ENCODE measurements at places on chromosomes 1 and 21.

- no peak for DNase-seq
Measured at GRCh38 chr21:36579898-36580297, 100.0 kb upstream of the CLDN14 start.

DNA sequence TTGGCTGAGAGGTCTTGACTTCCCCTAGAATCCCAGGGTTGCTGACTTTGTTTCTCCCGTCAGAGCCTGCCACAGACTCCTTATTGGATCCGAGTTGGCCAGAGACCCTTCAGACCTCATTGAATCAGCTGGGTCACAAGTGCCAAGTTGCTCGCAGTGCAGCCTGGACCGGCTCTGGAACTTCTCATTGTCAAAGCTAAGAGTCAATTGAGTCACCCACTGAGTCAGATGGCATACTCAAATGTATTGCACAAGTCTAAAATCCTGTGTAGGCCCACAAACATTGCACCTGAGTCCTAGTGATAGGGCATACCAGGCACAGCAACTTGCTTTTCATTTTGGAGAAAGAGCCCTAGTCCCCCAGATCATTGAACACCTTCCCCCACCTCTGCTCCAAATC, 20.4 kb upstream of the SCAF4 start:
- DNase-seq = peak; percentile 23

- no peak for DNase-seq
Measured at GRCh38 chr1:245742896-245743295, 588.1 kb downstream of the KIF26B start.

GRCh38 chr1:172915271-172915670, 135.5 kb downstream of the TNFSF18 start:
- DNase-seq = no peak

DNA sequence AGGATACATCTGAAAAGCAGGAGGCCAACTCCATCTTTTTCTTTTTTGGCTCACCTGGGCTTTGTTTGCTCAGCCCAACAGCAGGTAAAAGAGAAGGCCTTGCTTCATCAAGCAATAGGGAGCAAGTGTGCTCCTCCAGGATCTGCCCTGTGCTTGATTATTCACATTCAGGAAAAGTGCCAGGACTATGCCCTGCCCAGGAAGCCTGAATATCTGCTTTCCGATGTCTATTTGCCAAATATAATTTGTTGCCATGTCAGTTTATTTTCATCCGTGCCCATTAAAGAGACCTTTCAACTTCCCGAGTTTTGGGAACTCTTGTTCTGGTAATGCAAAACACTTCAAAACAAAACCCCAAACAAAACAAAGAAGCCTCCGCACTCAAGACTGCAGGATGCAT, 185.3 kb downstream of the CDC7 start:
- DNase-seq = no peak

DNA sequence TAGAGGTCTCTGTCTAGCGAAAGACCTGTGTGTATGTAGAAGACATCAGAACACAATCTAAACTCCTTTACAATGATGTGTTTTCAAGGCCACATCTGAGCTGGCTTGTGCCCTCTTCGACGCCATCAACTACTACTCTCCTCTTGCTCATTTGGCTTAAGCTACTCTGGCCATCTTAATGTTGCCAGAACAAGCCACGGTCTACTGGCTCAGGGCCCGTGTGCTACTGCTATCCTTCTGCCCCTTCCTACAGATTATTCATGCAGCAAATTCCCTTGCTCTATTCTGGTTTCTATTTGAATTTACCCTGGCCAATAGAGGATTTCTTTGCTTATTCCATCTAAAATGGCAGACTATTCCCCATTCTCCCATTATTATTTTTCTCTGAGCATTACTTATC, 121.7 kb downstream of the ZZZ3 start:
- DNase-seq = no peak

GRCh38 chr1:55078470-55078869, 39.1 kb downstream of the PCSK9 start:
- no peak for DNase-seq

DNA sequence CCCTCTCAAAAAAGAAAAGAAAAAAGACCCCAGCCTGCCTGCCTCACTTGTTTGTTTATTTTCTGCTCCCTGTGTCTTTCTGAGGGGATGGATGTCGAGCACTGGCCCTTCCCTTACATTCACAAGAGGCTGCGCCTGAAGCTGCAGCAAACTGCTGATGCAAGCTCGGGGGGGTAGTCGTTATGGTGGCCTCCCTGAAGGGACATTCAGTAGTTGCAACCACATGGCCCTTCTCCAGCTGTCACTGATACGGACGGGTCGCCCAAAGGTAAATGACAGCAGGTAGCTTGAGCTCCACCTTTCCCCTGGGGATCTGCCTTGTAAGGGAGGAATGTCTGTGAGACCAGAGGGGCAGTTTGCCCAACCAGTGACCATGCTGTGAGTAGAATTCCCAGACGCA, 17.7 kb downstream of the PLEKHM2 start:
- DNase-seq = no peak

- no peak for DNase-seq
Measured at GRCh38 chr21:17501107-17502006, 11.5 kb upstream of the CXADR start.

DNA sequence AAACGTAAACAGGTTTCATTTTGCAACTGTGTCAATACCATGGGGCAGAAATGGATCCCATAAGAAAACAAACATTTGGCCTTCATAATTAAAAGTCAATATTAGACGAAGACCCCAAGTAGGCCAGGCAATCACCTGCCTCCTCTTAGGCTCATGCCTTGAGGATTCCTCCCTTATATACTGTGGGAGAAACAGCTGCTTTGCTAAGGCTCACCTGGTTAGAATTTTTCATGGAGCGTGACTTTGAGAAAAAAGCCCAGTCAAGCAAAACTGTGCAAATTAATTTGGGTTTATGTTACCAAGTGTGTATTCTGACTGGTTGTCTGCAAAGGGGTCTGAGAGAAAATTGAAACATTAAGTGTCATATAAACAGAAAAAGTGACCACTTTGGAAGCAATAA, 605.3 kb upstream of the USP24 start:
- DNase-seq = no peak

GRCh38 chr1:99707535-99708142, 58.8 kb downstream of the FRRS1 start:
- DNase-seq = peak; percentile 62

DNA sequence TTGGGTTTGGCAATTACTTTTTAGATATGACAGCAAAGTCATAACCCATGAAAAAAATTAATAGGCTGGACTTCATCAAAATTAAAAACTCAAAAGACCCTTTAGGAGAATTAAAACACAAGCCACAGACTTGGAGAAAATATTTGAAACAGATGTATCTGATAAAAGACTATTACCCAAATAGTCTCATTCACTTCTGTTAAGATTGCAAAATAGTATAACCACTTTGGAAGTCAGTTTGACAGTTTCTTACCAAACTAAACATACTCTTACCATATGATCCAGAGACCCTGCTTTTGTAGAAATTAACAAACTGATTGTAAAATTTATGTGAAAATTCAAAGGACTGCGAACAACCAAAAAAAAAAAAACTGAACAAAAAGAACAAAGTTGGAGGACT, 32.5 kb upstream of the SLC44A3 start:
- DNase-seq = no peak

DNA sequence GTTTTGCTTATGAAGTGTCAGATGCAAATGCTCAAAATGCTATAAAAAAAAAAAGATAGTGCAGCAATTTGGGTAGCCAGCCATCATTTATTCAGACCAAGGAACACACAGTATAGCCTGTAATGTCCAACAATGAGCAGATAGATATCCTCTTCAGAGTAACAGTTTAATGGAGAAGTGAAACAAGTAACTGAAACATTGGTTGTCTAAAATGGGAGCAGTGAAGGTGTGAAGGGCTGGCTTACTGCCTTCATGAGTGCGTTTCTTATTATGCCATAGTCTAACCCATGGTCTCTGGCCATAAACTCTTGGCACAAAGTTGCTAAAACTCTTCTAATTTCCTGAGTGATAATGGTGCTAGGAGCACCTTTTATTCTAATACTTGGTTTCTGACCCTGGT, 11.4 kb downstream of the RGS5 start:
- no peak for DNase-seq

- DNase-seq = peak; percentile 65
Measured at GRCh38 chr1:42973286-42973685, 14.6 kb upstream of the SLC2A1 start.

DNA sequence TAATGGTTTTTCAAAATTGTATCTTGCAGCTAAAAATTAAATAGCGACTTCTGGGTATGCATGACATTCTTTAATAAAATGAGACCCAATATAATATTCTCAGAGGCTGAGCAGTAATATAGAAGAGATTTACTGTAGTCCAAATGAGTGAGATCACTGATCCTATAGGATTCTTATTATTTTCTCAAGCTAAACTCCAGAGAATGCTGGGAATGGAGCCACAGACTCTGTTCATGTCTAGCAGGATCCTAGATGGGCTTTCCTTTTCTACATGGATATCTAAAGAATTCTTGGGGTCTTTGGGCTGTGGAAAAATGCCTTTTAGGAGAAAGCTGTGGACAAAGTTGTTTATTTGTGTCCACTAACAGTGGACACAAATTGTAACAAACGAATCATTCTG, 150.7 kb upstream of the ZNF644 start:
- no peak for DNase-seq

Data from EL (cell line).